Bone marrow (tissue), 2 donors: ENCODE measurements at places on chromosomes 3 and 15.
A peak's percentile ranks its signal among the peaks of the same experiment; 100 is the strongest.

DNA sequence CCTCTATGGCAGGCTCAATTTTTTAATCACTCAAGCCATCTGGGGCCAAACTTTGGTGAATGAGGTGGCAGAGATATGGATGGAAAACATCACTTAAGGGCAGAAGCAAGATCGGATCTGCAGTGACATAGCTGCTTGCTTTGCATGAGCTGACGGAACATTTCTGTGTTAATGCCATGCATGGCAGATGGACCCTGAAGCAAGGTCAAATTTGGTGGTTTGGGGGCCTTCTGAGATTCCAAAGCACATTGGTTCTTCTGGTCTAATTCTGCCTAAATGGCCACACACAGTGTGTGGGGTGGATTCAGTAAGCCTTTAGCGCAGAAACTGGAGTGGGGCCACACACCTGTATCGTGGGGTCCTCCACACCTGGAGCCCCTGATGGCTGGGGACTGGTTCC lies 38.3 kb upstream of the BCL2L10 start:
- DNase-seq: no peak

- no peak for DNase-seq
Measured at GRCh38 chr3:42505849-42506410, 3.5 kb downstream of the VIPR1 start.

GRCh38 chr3:189490749-189491148 lies 140.4 kb upstream of the TP63 start:
- DNase-seq: no peak

DNA sequence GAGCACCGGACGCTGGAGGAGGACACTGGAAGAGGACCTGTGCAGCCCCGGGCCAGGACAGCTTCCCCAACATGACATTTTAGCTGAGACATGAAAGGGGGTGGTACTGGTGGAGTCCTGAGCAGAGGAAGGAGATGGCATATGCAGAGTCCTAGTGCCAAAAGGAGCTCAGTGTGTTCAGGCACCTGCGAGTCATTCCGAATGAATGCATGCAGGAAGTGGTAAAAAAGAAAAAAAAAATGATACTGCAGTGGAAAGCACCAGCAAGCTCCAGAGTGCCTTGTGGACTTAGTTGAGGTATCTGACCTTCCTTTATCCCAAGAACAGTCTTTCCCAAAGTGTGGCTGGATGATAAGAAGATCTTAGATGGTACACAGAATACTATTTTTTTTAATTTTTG lies 6.6 kb upstream of the ZNF148 start:
- no peak for DNase-seq

DNA sequence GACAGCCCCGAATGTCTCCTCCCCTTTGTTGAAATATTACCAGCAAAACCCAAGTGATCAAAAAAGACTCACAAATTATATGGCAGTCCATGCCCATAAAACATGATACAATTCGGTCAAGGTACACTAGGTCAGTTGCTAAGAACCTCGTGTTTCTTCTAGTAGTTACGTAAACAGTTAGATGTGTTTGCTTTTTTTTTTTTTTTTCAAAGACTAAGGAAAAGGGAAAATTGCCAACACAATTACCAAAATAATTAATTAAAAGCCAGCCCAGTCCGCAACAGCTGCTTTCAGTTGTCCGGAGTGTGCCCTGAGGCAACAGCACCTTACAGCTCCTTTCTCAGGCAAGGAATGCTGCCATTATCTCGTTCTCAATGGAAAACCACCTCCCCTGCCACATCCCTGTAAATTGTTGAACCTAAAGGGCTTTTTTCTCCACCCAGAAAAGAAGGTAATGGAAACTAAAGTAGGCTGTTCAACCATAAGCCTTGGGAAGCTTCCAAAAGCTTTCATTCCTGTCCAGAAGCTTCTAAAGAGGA lies 129.2 kb upstream of the TSC22D2 start:
- no peak for DNase-seq

DNA sequence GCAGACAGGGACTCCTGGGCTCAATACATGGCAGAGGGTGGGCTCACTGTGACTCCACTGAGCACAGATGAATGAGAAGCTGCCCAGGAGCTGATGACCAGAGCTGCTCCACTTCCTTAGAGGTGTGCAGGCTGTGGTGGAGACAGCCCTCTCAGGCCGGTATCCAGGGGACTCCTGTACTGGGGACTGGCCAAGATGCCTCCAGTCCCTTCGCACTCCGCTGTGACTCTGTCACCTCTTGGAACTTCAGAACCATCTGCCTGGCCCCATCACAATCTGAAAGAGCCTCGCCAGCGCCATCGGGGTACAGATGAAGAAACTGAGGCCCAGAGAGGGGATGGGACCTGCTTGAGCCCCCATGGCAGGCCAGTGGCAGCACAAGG lies 111.2 kb downstream of the ETFA start:
- DNase-seq: no peak

- DNase-seq: peak; percentile 52
Measured at GRCh38 chr15:73560501-73561117, 72.6 kb downstream of the NPTN start.

DNA sequence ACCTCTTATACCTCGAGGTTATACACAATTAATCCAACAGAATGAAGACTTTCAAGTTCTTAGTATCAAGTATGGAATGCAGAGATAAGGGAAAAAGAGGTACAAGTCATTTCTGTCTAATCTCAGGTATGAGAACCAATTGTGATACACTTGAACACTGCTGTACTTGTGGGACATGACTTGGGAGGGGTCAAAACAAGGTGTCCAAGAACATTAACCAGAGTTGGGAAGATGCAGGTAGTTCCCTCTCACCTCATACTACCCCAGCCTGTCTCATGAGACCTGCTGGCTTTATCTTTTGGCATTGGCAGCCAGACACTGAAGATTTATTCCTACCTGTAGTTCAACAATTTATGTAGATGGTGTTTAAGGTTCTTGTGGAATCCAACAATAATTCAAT lies 209.7 kb downstream of the NR1D2 start:
- no peak for DNase-seq

GRCh38 chr15:89724621-89725020 lies 26.4 kb downstream of the MESP1 start:
- no peak for DNase-seq

- no peak for DNase-seq
Measured at GRCh38 chr3:9204253-9204992, 45.0 kb downstream of the SRGAP3 start.

GRCh38 chr15:63054281-63054683 lies 11.7 kb downstream of the TPM1 start:
- no peak for DNase-seq

- no peak for DNase-seq
Measured at GRCh38 chr3:187237741-187238140, 40.5 kb downstream of the RTP1 start.

DNA sequence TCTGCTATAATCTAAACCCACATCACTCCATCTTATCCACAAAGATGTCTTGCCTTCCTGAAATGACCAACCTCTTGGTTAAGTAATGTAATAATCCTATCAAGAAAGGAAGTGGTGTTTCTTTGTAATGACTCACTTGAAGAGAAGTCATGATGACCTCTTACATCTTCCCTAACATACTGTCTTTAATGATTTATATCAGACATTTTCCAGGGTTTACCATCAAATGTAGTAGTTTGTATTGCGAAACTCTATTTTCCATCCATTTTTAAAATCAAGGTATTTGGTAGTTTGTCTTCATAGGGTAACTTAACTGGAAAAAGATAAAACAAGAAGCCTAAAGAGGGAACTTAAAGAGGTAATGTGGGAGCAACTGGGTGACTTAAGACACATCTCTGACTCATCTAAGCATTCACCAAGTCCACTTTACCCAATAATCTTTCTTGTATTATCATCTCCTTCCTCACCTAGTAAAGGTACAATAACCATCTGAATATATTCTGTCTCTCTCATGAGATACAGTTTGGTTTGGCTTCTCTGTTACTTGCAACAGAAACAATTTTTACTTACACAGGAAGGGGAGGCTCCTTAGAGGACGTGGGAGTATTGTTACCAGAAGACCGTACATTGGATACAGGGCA lies 5.7 kb upstream of the MAPK6 start:
- peak; percentile 51 for DNase-seq

DNA sequence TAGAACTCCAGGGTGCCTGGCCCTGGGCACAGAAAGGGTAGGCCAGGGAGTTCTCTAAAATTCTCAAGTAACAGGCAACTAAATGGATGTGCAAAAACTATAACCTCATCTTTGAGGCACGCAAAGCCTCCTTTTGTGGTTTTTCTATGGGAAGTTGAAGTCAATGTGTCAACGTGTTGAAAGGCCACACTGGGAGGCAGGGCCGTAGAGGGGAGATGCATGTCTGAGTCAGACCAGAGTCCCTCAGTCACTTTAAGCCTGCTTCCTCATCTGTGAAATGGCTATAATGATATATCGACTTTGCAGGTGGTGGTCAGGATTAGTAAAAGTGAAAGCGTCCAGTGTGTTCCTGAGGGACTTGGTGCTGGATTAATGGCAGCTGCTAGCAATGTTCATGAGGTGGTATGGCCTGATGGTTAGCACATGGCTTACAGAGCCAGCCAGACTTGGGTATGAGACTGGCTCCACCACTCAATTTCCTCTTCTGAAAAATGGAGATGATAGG lies 17.0 kb downstream of the TGM5 start:
- peak; percentile 91 for DNase-seq

DNA sequence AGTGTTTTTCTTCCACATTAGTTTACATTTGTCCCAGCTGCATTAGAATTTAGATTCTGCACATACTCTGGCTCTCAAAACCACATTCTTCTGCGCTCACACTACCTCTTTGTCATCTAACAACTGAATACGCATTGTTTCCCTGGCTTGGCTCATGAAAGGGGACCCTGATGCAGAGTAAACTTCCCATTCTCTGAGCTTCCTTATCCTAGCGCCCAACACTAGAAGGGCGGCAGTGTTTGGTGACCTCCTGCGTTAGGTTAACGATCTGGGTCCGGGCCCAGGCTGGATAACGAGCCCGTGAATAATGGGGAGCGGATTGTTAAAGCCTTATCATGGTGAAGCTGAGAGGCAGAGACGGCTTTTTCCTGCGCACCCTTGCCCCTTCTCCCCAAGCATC lies 63.9 kb downstream of the ETV5 start:
- no peak for DNase-seq

- no peak for DNase-seq
Measured at GRCh38 chr3:43423639-43424038, 137.3 kb downstream of the SNRK start.

- no peak for DNase-seq
Measured at GRCh38 chr3:71903112-71903495, 118.2 kb upstream of the PROK2 start.

DNA sequence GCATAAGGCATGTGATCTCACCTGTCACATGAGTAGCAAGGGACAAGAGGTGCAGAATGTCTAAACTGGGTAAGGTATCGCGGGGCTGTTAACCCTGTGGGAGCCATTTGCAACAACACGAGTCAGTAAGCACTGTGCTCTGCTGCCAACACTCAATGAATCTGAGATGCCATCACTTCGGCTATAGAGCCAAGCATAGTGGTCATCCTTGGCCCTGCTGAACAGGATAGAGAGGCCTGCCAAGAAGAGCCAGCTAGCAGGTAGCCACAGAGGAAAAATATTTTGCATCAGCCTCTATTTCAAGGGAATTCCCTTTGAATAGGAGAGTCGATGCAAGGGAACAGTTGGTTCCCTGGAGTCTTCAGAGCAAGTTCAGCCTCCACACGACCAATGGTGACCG lies 137.8 kb downstream of the NTRK3 start:
- no peak for DNase-seq

DNA sequence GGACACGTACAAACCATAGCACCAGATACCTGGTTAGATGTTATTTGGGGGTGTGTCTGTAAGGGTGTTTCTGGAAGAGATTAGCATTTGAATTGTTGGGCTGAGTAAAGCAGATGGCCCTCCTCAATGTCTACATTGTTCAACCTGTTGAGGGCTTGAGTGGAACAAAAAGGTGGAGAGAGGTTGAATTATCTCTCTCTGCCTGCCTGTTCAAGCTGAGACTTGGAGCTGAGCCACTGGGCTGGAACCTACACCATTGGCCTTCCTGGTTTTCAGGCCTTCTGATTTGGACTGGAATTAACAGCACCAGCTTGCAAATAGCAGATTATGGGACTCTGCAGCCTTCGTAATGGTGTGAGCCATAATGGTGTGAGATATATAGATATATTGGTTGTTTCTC lies 71.3 kb upstream of the CORO2B start:
- DNase-seq: no peak

GRCh38 chr3:52479877-52480575 lies 15.1 kb upstream of the STAB1 start:
- no peak for DNase-seq

DNA sequence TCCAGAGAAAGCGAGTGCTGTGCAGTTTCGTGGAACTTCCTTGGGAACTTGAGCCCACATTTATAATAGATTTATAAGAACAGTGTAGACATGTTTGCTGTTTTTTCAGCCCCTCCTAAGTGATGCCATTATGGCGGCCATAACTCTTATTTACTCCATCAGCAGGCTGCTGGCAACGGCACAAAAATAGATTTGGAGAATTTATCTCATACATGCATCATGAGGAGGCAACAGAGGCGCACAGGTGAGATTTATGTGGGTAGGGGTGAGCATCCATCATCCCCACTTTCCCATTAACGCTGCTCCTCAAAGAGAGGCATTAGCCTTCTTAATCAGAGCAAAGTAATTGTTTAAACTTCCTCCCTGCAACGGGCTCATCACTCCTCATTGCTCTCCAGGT lies 182.5 kb downstream of the RAB11A start:
- no peak for DNase-seq

DNA sequence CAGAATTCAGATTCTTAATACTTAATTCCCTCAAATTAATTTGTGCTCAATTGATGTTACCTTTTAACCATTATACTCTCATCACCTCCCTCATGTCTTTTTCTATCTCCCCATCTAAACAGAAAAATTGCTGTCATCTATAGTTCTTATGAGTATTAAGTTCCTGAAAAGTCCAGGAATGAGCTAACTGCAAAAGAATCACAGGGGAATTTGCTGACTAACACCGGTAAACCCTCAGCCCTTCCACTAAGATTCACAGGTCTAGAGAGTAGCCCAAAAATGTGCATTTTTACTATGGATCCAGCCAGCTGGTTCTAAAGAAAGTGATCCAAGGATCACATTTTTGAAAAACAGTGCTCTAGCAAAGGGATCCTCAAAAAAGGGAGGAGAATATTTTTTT lies 67.0 kb downstream of the SETD2 start:
- DNase-seq: no peak

- DNase-seq: no peak
Measured at GRCh38 chr3:20350449-20350848, 164.4 kb upstream of the SGO1 start.

DNA sequence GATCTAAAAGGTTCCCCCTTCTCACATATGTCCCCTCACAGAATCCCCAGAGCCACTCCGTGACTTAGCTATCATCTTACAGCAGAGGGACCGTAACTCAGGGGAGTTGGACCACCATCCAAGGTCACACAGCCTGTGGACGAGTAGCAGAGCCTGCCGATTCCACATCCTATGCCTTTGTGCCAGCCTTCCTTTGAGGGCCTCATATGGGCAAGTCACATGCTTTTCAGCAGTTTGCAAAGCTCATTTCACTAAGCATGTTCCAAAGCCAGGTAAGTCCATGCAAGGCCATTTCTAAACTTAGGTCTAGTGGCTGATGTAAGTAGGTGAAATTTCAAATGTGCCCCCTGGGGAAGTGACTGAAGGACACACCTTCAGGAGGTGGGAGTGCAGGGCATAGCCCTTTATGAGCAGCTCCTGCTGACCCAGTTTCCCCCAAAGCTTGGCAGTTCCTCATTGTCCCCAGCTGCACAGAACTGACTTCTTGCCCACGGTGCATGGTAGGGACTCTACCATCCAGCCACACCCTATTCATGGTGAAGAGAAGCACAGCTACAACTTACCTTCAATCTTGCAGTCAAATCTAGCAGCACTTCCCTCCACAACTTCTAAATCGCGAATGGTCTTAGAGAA lies 33.3 kb upstream of the HACD2 start:
- no peak for DNase-seq

GRCh38 chr15:65132878-65133547 lies 595 bp downstream of the PDCD7 start:
- no peak for DNase-seq
